ENCODE measurements at places on chromosomes 7 and 10. TPM values are rescaled to one million over a fixed set of nuclear protein-coding genes. Genes with fewer than 3 reads are reported as not detected.

Gene TAS2R41
- not detected for total RNA-seq

Gene MCM10
- total RNA-seq = 0.35 TPM

Gene ASIC3
- not detected for total RNA-seq

Gene MALRD1
- total RNA-seq = 0.15 TPM

Gene PLEKHS1
- total RNA-seq = not detected

Gene LIPF
- total RNA-seq = not detected

Gene EPO
- total RNA-seq = not detected

Gene OPALIN
- not detected for total RNA-seq

Gene DNAJC12
- total RNA-seq = 3.0 TPM

Gene WAC
- total RNA-seq = 32.8 TPM

Gene CC2D2B
- total RNA-seq = under 0.01 TPM

Gene GBX1
- not detected for total RNA-seq

Gene PNLIPRP3
- not detected for total RNA-seq

Gene RNF32
- 0.23 TPM for total RNA-seq

Gene BEND7
- 3.2 TPM for total RNA-seq

Gene ZCWPW1
- 0.94 TPM for total RNA-seq

Gene SPRN
- 0.12 TPM for total RNA-seq

Gene COL17A1
- total RNA-seq = 0.23 TPM

Gene PIP
- not detected for total RNA-seq

Gene PRR15
- total RNA-seq = 0.59 TPM

Gene ETV1
- total RNA-seq = 8.0 TPM

Gene HEPACAM2
- total RNA-seq = under 0.01 TPM

Gene ARHGEF35
- 2.0 TPM for total RNA-seq

Gene NAT16
- total RNA-seq = not detected

Gene SPDYE9
- not detected for total RNA-seq

Gene RELN
- 0.08 TPM for total RNA-seq

Gene UCN3
- total RNA-seq = not detected

Gene MSMB
- total RNA-seq = not detected

Gene TYW1
- total RNA-seq = 19.1 TPM

Gene CPXM2
- total RNA-seq = 19.4 TPM

Gene DKK1
- total RNA-seq = 57.4 TPM

Gene ADRA2A
- total RNA-seq = 2.9 TPM

Gene TRRAP
- 11.9 TPM for total RNA-seq

Gene OR2A7
- total RNA-seq = 0.23 TPM

Gene PTPN20
- total RNA-seq = 0.47 TPM

Gene FGL2
- total RNA-seq = 9.8 TPM

Gene ACTL6B
- not detected for total RNA-seq

Gene TAS2R4
- total RNA-seq = 0.70 TPM

Gene GCK
- total RNA-seq = 1.6 TPM

Gene GPR26
- not detected for total RNA-seq

Gene CLCN1
- not detected for total RNA-seq

Gene SFTPA1
- total RNA-seq = not detected

Gene PDIA4
- 381 TPM for total RNA-seq

Gene SLC13A4
- total RNA-seq = 0.08 TPM

Gene SLC26A3
- total RNA-seq = not detected

Gene CCZ1
- total RNA-seq = 10.2 TPM

Gene GNGT1
- total RNA-seq = not detected

Gene MLXIPL
- total RNA-seq = not detected

Gene TMEM26
- total RNA-seq = 0.35 TPM

Gene MNX1
- total RNA-seq = not detected

Gene CYP26A1
- total RNA-seq = 0.08 TPM

Gene RARRES2
- 15.2 TPM for total RNA-seq

Gene AKR1B1
- total RNA-seq = 94.3 TPM

Gene SLC39A12
- total RNA-seq = not detected

Gene FAM25A
- not detected for total RNA-seq

Gene MYO1G
- 0.08 TPM for total RNA-seq

Gene COMTD1
- total RNA-seq = 7.6 TPM

Gene SLC18A3
- under 0.01 TPM for total RNA-seq

Gene RBM20
- total RNA-seq = 0.45 TPM

Gene POLR3A
- total RNA-seq = 14.5 TPM
